NCI-H2081 (cell line): ENCODE measurements at places on chromosomes 4 and X.

DNA sequence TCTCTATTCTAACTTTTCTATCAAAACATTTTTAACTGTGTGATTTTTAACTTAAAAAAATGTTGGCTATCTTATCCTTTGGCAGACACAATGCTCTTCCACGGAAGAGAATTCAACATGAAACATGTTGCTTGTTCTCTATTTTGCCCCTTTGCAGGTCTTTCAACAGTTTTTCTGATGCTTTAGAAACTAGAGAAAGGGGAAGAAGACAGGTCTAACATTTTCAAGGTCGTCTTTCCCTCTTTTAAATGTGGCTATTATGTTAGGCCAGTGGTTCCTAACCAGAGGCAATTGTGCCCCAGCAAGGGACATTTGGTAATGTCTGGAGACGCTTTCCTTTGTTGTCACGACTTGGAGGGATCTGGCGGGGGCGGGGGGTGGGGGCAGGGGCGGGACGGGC lies 95.0 kb downstream of the SH3KBP1 start:
- no peak for DNase-seq

DNA sequence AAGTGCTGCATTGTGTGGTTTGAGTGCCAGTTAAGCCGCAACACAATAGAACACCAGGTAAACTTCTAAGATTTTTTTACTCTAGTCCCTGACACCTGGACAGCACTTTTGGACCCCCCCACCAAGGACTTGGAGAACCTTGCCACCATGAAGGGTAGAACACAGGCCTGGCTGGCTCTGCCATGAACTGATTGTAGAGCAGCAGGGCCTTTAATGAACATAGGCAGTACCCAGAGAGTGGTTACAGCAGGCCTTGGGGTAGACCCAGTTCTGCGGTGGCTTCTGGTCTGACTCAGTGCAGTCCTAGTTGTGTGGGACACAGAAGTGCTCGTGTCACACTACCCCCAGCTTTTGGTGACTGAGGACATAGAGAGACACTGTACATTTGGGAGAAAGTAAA lies 648.3 kb downstream of the PCDH19 start:
- no peak for DNase-seq

DNA sequence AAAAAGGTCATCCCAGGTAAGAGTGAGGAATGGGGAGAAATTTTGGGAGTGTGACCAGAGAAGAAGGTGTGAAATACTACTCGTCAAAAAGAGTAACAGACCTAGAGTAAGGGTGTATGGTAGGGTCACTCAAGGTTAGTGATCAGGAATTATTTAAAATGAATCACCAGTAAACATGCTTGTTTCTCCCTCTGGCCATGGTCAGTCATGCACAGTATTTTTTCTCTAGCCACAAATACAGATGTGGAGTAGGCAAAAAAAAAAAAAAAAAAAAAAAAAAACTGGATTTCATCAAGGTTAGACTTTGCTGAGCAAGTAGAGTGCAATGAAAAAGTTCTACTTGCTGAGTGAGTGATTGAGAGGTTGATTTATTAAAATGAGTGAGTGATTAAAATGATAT lies 34.2 kb upstream of the SLIT2 start:
- DNase-seq, result no peak

DNA sequence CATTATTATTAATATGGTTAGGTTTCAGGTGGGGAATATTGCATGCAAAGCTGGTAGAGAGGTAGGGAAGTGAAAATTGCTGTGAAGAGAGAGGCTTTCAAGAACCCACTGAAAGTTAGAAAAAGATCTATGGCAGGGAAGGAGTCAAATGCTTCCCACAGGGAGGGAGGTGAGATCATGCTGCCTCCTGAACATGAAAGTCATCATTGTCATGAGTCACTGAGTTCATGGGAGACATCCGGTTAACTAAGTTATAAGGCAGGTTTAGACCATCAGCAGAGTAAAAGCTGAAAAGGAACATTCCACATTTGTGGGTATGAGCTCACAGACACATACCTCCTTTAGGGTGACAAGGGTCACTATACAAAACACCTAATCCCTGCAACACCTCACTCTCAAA lies 16.2 kb downstream of the GATB start:
- no peak for DNase-seq

DNA sequence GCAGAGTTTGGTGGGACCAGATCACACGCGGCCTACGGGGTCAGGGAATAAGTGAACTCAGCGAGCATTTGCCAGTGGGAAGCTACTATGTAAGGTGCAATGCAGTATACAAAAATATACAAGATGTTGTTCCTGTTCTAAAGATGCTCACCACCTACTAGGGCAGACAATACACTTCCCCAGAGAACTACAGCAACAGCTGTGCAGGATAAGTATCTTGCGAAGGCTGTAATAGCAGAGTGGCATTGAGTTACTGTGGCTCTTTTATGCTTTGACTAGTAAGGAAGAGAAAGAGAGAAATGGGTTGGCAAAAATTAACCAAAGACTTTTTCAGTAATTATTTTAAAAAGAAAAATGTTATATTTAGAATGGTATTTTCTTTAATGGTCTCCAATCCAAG lies 61.2 kb downstream of the CDS1 start:
- DNase-seq, result no peak

DNA sequence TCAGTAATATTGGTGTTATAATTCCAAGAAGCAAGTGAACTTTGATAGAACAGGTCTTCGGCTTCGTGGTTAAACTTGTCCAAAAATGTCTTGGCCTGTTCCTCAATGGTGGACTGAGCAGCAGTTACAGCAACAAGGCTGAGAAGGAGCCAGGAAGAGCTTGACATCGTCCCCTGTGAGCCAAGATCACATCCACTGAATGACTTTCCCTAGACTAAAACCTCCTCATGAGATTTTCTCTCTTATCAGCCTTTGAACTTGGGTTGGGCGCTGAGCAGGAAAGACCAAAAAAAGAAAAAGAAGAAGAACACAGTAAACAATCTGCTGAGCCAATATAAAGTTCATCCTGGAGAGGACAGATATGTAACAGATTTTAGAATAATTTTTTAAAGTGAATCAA lies at the start of gene ACE2:
ACE2 (minus strand) TSS at position 216 of the 400 bp plus-strand sequence; CDS start at position 167, 49 bp downstream.
- no peak for DNase-seq

GRCh38 chrX:11050013-11050412 lies 61.1 kb upstream of the HCCS start:
- no peak for DNase-seq

DNA sequence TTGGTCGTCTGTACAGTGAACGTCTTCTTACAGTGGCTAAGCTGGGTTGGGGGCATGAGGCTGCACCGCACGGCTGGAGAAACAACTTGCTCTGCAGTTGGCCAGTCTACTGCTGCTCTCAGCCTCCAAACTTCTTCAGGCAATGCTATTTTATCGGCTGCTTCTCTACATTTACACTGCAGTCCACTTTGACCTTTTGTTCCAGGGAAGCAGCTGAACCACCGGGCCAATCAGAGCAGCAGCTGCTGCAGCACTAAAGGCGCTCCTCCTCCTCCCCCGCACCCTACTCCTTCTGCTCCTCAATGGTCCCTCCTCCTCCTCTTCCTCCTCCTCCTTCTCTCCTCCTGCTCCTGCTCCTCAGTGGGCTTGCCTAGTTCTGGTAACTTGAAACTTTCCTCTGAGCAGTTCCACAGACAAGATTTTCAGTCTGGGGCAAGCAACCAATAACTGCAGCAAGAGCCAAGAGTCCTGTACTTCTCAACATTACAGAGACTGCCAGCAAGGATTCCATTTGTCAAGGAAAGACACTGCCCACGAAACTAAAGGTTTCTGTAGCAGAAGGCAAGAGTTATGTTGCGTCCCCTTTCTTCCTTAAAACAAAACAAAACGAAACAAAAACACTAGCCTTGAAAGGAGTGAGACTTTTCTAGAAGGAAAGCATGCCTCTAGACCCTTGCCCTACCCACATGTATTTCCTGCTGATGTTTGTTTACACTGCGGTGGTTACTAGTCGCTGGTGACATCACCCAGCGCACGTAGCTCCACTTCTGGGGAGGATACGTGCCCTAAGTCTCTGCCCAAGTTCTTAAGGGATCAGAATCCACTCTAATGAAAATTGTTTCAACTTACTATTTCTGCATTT lies 125.7 kb upstream of the NAP1L5 start:
- DNase-seq, result peak; percentile 31
